ENCODE measurements at places on chromosomes 7 and 10.

DNA sequence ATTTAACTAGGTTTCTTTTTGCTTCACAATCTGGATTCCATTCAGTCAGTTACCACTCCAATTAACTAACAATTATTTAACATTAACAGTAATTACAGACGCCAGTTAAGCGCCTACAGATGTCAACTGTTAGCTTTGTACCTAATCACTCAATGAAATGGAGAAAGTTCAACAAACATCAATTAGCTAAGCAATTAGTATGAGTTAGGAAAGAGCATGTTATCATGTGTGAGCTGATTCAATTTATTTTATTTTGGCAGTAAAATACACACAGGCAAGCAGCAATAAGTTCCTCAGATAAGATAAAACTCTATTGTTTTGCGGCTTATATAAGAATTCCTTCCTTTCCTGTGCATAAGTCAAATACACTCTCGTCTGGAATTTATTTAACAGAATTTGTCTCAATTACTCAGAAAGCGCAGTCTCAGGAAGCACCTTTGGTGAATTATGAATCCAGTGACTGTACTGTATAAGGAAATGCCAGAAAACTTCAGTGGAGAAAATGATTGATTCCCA, 427.1 kb upstream of the GALNT17 start:
- no peak for DNase-seq

DNA sequence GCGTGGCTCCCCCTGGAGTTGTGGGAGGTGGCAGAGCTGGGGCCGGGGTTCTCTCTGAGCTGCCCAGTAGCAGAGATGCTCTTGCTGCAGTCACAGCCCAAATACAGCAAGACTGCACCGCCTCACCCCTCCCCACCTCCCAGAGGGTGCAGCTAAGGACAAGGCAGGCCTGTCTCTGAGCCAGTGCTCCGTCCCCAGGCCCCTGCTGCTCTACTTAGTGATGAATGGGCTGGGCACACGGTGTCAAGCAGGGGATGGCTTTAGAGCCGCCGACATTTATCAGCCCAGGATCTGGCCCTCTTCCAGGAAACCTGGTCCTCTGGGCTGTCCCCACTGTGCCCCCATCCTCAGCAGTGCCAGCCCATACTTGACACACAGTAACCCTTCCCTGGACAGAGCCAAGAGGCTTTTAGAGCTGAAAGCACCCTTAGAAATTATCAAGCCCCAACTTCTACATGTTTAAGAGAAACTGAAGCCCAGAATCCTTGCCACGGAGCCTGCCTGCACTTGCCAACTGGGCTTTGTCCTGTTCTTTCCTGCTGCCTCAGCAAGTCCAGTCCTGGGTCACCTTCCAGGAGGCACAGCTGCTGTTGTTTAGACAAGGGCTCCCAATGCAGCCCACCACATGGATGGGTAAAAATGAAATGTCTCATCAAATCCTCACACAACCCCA, 137.1 kb upstream of the UNC5B start:
- no peak for DNase-seq

DNA sequence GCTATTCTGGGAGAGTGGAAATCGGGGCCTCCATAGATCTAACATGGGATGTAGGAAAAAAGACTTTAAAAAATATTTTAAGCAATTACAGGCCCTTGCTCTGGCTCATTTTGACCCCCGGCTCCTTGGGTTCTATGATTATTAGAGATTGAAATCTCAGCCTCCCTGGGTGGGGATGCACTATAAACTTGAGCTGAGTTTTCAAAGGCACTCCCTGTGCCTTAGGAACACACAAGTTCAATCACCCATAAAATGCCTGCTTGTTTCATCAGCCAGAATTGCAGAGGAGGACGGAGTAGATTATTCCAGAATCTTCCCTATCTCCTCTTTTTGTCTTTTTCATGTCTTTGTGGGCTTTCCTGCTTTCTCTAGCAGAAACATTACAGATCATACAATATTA, 145.4 kb downstream of the CUBN start:
- no peak for DNase-seq

DNA sequence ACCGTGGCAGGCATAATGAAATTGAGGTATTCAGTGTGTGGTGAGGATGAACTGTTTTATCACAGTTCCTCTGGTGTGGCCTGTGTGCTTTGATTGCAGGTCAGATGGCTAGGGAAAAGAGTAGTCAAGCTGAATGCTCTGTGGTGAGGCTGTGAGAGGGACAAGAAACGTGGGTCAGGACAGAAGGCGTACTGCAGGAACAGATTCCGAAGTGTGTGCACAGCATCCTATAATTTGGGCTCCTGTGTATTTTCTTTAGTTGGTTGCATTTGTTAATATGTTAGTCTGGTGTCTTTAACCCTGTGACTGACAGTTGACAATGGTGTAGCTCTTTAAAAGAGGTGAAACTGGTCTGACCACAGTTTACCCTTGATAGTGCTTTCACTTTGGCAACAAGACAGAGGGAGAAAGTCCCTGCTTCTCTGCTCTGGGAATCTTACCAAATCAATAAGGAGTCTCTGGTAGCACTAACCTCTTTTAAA, 76.5 kb downstream of the AUTS2 start:
- no peak for DNase-seq

GRCh38 chr10:125756196-125756595, 19.4 kb downstream of the MMP21 start:
- no peak for DNase-seq

- DNase-seq, result no peak
Observed at GRCh38 chr7:28318101-28318762, 94.1 kb upstream of the CREB5 start.

DNA sequence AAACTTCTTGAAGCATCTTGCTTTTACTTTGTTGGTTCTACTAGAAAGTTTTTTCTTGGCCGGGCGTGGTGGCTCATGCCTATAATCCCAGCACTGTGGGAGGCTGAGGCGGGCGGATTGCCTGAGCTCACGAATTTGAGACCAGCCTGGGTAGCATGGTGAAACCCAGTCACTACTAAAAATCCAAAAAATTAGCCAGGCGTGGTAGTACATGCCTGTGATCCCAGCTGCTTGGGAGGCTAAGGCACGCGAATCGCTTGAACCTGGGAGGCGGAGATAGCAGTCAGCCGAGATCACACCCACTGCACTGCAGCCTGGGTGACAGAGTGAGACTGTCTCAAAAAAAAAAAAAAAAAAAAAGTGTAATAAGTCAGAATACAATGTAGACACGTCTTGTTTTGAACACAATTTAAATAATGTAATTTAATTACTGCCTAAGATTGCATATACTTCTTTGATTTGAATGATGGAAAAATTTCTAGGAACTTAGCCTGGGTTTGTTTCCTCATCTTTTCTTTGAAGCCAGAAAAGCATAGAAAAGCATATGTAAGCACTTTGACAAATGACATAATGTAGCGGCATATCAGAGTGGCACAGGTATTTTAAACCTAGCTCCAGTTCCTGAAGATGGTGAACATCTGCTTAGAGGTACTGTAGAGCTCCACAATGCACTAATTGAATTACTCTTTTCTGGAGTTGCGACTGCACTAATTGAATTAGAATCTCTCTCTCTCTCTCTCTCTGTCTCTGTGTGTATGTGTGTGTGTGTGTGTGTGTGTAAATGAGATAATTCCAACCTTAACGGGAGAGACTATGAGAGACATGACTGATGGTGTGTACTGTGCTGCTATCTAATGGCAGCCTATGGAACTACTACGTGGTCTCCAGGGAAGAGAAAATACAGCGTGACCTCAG, 87.8 kb downstream of the BTRC start:
- no peak for DNase-seq

GRCh38 chr7:25559581-25560367, 331.5 kb upstream of the NPVF start:
- no peak for DNase-seq

GRCh38 chr10:103450201-103450695, 1.9 kb downstream of the CALHM2 start:
- no peak for DNase-seq

- no peak for DNase-seq
Observed at GRCh38 chr7:148726385-148726784, 27.7 kb downstream of the CUL1 start.

- DNase-seq, result no peak
Observed at GRCh38 chr7:30795161-30795948, 24.1 kb downstream of the MINDY4 start.

- peak; percentile 76 for DNase-seq
Observed at GRCh38 chr10:5977471-5978229, at the start of gene IL15RA. Gene IL15RA (minus strand): TSS chr10:5977543. CDS start chr10:5977492, 51 bp downstream.

DNA sequence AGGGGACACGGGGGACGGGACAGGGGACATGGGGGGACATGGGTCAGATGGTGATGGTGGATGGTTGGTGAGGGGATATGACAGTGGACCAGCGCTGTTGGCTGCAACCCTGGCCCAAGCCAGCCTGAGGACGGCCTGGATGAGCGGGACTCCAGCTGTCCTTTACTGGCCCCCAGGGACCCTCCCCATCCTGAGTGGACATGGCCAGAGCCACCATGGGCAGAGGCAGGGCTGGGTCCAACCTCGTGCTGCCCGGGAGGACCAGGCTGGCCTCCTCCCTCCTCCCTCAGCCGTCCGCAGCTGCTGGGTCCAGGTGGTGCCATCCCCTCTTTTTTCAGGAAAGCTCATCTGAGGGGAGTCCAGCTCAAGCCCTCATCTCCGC, 30.4 kb downstream of the GET4 start:
- no peak for DNase-seq

DNA sequence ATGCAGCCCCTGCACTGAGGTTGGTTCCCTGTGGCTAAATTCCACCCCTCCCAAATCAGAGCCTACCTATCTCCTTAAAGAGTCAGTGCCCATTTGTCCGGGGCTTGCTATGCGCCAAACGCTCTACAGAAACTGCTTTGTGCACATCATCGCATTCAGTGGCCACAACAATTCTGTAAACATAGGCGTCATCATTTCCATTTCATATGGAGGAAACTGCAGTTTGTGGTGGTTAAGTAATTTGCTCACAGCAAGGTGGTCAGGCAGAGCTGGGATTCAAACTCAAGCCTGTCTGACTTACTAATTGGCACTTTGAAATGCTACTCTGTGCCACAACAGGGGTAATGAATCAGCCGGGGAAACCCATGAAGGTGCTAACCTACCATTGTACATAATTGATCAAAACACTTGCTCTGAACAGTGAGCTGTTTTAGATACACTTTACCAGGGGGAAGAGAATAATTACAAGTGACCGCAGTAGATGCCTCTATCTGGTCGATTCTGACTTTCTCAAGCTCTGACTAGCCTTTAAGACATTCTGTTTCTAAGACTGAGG, 775.5 kb downstream of the LRMDA start:
- no peak for DNase-seq

- no peak for DNase-seq
Observed at GRCh38 chr7:81190997-81191768, 272.3 kb upstream of the SEMA3C start.

GRCh38 chr7:144137501-144137900, 14.5 kb downstream of the OR2A14 start:
- DNase-seq, result no peak

GRCh38 chr7:21984042-21984441, 38.3 kb upstream of the CDCA7L start:
- DNase-seq, result no peak

- DNase-seq, result peak; percentile 69
Observed at GRCh38 chr10:31101123-31101522, 69.5 kb upstream of the ZNF438 start.

DNA sequence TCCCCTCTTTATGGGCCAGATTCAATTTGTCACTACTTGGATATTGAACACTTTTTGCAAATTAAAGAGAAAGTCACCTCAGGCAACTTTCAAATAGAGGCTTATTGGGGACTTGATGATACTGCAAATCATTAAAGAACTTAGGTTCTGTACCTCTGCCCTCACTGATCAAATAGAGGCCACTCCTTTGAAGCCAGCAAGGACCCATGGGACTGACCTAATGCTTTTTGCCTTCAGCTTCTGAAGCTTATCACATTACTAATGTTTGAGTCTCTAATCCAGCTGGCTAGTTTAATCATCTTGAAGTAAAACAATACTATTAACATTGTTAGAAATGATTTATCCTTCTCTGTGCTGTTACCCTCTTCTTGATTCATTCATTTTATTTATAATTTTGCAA, 93.0 kb upstream of the ZNF800 start:
- DNase-seq, result no peak

- no peak for DNase-seq
Observed at GRCh38 chr7:98729121-98729520, 112.0 kb downstream of the NPTX2 start.

DNA sequence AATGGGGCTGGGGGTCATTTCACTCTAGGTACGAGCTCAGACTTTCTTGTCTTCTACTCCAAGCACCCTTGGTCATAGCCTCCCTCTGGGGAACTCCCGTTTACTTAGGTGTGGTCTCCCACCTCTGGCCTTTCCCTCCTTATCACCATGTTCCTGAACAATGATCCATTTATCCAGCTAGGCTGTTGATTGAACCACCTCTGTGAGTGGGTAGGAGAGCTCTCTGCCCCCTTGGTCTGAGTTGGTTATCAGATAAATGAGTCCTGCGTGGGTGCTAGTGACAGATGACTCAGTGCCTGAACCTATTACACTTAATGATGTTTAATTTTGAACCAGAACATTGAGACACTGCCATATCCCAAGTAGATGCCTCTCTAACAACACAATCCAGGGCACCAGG, 9.4 kb downstream of the BLNK start:
- DNase-seq, result no peak

DNA sequence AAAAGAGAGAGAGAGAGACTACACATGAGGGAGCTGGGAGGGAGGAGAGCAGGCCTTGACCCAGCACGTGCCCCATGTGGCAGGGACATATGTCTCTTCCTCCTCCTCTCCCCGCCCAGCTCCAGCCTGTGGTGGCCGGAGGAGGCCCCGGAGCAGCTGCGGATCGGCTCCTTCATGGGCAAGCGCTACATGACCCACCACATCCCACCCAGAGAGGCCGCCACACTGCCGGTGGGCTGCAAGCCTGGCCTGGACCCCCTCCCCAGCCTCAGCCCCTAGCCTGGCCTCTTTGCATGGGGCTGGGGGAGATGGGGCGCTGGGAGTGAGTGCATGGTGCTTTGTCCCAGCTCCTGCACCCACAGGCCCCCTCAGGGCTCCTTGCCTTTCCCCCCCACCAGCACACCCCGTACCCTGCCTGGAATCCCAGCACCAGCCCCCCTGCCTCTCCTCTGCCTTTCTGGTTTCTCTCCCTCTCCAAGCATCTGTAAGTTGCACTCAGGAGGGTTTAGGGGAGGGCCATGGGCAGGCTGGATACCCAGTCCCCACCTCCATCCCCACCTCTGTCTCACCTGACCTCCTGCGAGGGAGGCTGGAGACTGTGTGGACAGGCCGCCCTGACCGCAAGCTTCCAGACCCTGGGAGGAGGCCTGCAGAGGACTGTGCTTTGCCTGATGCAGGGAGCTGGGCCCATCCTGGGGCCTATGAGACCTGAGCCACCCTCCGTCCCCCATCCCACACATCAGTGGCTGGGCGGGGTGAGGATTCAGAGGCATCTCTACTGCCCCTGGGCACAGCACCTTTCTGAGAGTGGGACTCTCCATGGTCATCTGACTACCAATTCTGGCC, 4.8 kb downstream of the UPK3B start:
- no peak for DNase-seq
